ENCODE measurements at places on chromosomes 1 and 21.

DNA sequence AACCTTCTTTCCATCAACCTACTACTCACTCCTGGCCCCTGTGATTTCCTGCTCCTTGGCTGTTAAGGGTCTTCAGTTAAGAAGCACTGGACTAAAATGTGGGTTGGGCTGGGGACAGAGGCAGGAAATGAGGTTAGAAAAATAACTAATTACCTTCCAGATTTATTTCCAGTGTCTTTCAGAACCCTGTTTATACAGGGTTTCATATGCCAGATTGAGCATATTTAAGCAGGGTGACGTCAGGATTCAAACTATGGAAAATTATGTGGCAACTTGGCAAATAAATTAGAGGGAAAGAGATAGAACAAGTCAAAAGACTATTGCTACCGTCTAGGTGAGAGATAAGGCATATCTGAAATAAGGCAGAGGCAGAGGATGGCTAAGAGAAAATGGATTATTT is 11.7 kb upstream of the MCOLN3 start:
- DNase-seq = no peak

GRCh38 chr1:11198257-11198656 is 9.1 kb downstream of the ANGPTL7 start:
- DNase-seq = no peak

DNA sequence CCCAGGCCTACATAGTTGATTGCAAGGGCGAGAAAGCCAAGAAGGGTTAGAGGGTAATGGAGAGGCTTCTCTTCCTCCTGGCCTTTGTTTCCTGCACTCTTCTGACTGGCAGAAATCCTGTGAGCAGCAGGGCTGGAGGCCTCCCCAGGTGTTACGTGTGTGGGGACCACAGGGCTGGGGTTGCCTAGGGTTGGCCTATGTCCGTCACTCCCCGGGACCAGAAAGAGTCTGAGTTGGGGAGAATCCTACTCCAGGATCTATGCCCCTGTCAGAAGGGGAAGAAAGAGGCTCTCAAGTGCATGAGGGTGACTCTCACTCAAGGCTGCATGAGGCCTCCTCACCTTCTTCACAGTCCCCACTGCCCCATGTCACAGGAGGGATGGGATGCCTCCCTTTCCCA is 38.5 kb downstream of the IGFN1 start:
- DNase-seq = no peak

GRCh38 chr1:204169858-204170257 is 3.7 kb upstream of the REN start:
- no peak for DNase-seq

DNA sequence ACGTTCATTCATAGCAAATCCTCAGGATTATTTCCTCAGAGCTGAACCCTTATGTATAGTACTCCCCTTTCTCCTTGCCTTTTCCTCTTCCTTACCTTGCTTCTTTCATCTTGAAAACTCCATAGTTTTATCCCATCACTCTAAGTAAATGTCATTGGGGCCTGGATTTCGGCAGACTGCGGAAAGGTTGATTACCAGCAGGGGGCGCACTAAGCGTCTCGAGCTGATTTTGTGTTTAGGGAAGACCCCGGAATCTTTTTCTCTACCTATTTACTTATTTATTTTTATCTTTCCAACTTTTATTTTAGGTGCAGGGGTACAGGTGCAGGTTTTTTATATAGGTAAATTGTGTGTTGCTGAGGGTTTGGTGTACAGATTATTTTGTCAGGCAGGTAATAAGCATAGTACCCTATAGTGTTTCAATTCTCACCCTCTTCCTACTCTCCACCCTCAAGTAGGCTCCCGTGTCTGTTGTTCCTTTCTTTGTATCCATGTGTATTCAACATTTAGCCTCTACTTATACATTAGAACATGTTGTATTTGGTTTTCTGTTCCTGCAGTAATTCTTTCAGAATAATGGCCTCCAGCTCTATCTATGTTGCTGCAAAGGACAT is 11.4 kb upstream of the MTARC1 start:
- DNase-seq = peak; percentile 26

DNA sequence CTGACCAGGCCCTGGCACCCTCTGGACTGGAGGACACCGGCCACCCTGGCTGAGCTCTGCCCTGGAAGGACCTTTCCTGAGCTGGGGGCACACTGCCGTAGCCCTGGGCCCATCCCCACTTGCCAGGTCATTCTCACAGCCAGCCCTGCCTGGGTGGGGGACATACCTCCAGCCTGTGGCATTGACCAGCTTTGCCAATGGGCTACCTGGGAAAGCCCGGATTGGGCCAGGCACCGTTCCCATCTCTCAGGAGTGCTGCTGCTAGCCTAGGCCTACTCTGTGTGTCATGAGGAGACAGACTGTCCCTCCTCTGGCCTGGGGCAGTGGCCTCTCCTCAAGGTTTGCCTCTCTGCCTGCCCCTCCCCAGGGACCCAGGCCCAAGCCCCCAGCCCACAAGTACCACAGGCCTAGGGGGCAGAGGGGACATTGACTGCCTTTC is 40.0 kb downstream of the COQ8A start:
- DNase-seq = no peak

- no peak for DNase-seq
Measured at GRCh38 chr1:155106862-155107261, 20.8 kb upstream of the EFNA1 start.

DNA sequence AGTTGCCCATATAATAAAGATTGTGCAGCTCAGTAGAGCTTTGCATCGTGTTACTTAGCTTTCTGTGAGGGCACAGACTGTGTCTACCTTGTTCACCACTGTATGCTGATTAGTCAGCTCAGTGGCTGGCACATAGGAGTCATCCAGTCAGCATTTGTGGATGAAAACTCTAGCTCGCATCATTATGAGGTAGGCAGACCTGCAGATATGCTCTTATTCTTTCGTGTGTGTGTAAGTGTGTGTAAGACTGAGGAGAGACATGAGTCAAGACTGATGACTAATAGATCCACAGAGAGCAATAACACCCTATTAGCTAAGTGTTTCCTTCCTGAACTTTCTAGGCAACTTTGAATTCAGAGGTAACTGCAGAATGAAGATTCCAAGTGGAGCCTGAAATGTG is 17.1 kb downstream of the TTF2 start:
- DNase-seq = no peak

- DNase-seq = peak; percentile 22
Measured at GRCh38 chr1:116020668-116021272, 44.5 kb downstream of the SLC22A15 start.

DNA sequence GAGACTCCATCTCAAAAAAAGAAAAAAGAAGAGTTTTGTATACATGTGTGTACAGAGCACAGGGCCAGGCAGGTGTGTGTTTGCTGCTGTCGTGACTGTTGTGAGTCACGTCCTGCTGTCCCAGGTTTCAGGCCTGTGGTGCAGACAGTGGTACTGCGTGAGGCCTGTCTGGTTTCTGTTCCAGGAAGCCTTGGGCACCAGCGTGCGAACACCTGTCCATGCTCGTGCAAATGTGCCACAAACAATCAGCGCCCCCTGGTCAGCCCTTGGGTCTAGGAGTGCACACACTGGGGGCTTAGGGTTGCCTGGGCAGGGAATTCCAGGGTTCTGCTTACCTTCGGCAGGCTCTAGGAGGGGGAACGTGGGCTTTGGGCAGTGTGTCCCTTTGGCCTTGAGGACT is 16.9 kb downstream of the GPR157 start:
- no peak for DNase-seq

GRCh38 chr1:44413740-44414139 is 8.7 kb downstream of the RNF220 start:
- no peak for DNase-seq

GRCh38 chr1:239999170-239999569 is 92.5 kb upstream of the FMN2 start:
- DNase-seq = no peak

DNA sequence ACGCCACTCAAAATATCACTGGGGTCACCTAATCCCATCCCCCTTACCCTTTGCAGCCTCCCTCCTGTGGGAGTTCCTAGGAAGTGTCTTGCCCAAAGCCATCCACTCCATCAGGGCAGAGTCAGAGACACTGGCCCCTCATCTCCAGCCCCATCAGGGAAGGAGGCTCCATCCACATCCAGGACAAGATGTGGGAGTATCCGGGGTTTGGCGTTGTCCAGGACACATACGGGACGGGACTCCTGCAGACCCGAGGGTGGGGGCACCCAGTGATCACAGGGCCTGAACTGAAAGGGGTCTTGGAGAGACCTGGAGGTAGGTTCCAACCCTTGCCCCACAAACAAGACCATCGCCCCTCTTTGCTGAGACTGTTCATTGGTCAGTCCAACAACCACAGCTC is 348.2 kb downstream of the MATN1 start:
- no peak for DNase-seq

GRCh38 chr1:152899883-152900282 is 8.5 kb upstream of the IVL start:
- no peak for DNase-seq

GRCh38 chr1:36740446-36740845 is 257.7 kb upstream of the CSF3R start:
- no peak for DNase-seq

DNA sequence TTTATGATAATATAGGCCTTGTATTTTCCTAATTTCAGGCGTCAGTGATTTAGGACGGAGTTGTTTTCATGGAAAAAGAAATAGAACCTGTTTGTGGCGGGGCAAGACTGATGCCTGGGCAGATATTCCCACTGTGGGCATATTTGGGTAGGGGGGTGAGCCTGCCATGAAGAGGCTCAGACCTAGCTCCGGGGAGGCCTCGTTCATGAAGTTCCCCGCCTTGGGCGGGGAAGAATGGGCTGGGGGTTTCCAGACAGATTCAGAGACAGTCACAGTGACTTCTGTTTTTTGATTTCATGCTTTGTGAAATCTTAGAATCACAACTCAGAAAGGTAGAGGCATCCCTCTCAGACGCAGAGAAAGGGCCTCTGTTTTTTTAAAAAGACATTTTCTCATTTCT is 36.1 kb downstream of the RUNX3 start:
- no peak for DNase-seq

DNA sequence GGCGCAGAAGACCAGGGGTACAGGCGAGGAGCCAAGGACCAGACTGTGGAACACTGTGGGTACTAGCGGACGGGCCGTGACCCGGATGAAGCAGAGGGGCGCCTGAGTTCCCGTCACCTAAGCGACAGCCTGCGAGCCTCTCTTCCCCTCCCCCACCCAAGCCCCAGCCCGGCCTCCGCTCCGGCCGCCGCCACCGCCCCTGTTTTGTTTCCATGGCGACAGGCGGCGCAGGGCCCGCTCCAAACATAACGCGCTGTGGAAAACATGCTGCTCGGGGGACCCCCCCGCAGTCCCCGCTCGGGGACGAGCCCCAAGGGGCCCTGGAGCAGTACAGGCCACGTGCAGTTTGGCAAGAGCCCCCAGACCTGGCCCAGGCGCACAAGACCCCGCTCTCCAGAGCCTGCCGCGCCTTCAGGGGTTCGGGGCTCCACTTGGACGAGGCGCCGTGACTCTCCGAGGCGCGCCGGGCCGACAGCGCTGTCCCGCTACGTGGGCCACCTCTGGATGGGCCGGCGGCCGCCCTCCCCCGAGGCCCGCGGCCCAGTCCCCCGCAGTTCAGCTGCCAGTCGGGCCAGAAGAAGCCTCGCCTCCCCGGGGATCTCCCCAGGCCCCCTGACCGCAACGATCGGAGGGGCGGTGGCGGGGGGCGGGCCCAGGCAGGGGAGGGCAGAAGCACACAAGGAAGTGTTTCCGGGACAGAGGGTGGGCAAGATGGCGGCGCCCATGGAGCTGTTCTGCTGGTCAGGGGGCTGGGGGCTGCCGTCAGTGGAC is at the start of gene MTX1:
Gene MTX1, plus strand, starts transcription at position 155 of the 771 bp plus-strand sequence. Its CDS starts 110 bp downstream, at position 265.
- DNase-seq = peak; percentile 93

DNA sequence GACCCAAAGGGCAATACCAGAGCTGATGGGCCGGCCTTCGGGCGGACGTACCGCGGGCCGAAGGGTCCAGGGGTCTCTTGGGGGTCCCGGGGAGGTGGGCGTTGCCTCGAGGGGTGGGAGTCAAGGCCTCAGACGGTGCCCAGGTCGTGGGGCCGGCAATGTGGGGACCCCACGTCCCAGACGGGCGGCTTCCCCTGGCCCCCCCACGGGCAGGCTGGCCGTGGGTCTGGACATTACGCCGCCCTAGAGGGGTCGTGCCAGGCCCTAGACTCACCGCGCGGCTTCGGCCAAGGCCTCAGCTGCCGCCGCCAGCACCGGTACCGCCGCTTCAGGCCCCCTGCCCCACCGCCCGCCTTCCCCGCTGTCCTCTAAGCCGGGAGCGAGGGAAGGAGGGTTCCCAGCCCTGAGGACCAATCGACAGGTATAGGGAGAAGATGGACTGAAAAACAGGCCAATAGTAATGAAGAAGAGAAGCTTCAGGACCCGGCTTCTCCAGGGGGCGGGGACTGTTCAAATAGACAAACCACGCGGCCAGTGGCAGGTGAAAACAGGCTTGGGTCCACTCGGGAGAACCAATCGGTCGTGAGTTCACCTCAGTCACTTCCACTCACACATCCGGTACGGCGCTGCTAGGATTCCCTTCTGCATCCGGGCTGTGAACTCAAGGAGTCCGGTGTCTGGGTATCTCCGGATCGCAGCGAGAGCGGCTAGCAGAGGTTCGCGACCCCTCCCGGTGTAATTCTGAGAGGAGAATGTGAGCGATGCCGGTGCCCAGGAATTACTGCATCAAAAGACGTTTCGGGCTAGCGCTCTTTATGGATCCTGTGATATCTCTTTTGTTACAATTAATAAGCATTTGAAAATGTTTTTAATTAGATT is at the start of gene MTOR:
Gene MTOR, minus strand, starts transcription at position 381 of the 879 bp plus-strand sequence. CDS start 3,142 bp downstream, outside the sequence.
- DNase-seq = peak; percentile 98

- no peak for DNase-seq
Measured at GRCh38 chr1:210940081-210940617, 193.8 kb downstream of the KCNH1 start.

- no peak for DNase-seq
Measured at GRCh38 chr1:205140113-205140512, 18.3 kb upstream of the RBBP5 start.

DNA sequence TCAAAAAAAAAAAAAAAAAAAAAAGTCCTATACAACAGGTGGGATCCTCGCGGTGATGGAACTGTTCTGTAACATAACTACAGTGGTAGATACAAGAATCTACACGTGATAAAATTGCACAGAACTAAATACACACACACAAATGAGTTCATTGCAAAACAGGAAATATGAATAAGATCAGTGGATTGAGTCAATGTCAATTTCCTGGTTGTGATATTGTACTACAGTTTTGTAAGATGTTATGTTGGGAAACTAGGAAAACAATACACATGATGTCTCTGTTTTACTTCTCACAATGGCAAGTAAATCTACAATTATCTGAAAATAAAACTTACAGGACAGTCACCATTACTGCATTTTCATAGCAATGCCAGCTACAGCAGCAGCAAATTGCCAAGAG is 59.8 kb downstream of the ITGB3BP start:
- DNase-seq = no peak

GRCh38 chr1:53536606-53537005 is 77.4 kb downstream of the DMRTB1 start:
- DNase-seq = no peak

GRCh38 chr1:201537891-201538611 is 876 bp upstream of the NAV1 start:
- no peak for DNase-seq

- DNase-seq = no peak
Measured at GRCh38 chr1:214386747-214387146, 105.8 kb downstream of the SMYD2 start.

GRCh38 chr1:41955461-41956159 is 36.9 kb upstream of the HIVEP3 start:
- no peak for DNase-seq

- no peak for DNase-seq
Measured at GRCh38 chr1:240876071-240876470, 264.1 kb upstream of the GREM2 start.

- no peak for DNase-seq
Measured at GRCh38 chr21:45857761-45858160, 123.8 kb upstream of the COL6A1 start.

GRCh38 chr21:43286196-43286595 is 117.4 kb downstream of the CRYAA start:
- no peak for DNase-seq

GRCh38 chr1:1858382-1859086 is 32.4 kb downstream of the GNB1 start:
- peak; percentile 16 for DNase-seq

Measured in naive B cell (primary cell).